Activated naive CD8-positive, alpha-beta T cell treated with anti-CD3 and anti-CD28 coated beads for 36 hours (primary cell): ENCODE measurements at places on chromosomes 13 and 19. TPM values are rescaled to one million over a fixed set of nuclear protein-coding genes. Genes with fewer than 3 reads are reported as not detected.

- no peak for DNase-seq
- H3K4me1 ChIP-seq: no peaks in the 10 kb centered on the region
- H3K27ac ChIP-seq: no peak overlapping the region
- H3K36me3 ChIP-seq: no peaks in the 10 kb centered on the region
- no peak overlapping the region for H3K4me3 ChIP-seq
Observed at GRCh38 chr13:109728791-109729731, 57.3 kb downstream of the IRS2 start.

GRCh38 chr19:49616532-49616931 is 23.4 kb downstream of the RRAS start:
- DNase-seq: no peak
- peaks cover 25% of the 10 kb centered on the region for H3K36me3 ChIP-seq
- H3K27ac ChIP-seq: no peak overlapping the region
- H3K4me3 ChIP-seq: no peak overlapping the region

DNA sequence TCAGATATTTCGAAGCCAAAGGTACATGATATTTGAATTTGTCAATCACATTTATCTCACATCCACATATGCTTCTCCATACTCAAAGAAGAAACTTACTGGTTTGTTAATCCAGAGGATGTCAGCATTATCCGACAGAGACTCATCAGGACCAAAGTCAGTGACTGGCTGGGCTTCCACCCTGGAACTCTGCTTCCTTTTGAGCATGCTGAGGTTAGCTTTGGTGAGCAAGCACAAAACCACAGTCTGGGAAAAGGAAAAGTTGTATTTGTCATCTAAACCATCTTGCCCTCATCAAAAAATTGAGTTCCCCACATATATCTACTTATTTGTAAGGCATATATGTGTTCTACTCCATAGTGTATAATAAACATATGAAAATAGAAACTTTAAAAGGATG is 17.4 kb downstream of the NALCN start:
- H3K27ac ChIP-seq: no peak overlapping the region
- H3K4me1 ChIP-seq: no peaks in the 10 kb centered on the region
- no peak overlapping the region for H3K4me3 ChIP-seq

DNA sequence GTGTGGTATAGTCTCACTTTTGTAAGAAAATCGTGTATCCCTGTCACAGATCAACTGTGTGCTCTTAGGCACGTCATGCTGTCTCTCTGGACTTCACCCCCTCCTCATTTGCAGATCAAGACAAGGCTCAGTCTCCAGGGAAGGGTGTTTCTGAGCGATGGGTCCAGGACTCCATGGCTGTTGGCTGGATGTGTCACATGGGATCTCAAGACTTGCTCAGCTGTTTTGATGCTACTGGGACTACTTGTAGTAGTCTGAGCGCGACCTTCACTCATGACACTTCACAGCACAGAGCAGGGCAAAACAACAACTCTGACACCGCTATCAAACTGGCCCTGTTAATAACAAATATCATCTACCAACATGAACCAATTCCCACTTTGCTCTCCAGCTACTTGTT is 36.2 kb downstream of the SMAD9 start:
- peaks cover 20% of the 10 kb centered on the region for H3K27me3 ChIP-seq
- H3K4me1 ChIP-seq: no peaks in the 10 kb centered on the region
- H3K27ac ChIP-seq: no peak overlapping the region
- no peaks in the 10 kb centered on the region for H3K36me3 ChIP-seq

The FUT3 gene
- not detected for total RNA-seq

GRCh38 chr19:11624069-11624463 is 26.8 kb downstream of the ZNF627 start:
- no peak overlapping the region for H3K27ac ChIP-seq
- no peak overlapping the region for H3K4me3 ChIP-seq
- H3K4me1 ChIP-seq: peaks cover 14% of the 10 kb centered on the region
- no peak for DNase-seq
- peaks cover 22% of the 10 kb centered on the region for H3K36me3 ChIP-seq
- H3K27me3 ChIP-seq: no peaks in the 10 kb centered on the region

The GNG7 gene
- total RNA-seq: 0.45 TPM

The VMAC gene
- 1.9 TPM for total RNA-seq

The PRKCSH gene
- total RNA-seq: 222 TPM

- H3K36me3 ChIP-seq: peaks cover 8% of the 10 kb centered on the region
- peak within 1 kb of the TSS; percentile 77 for H3K27ac ChIP-seq
- peak within 1 kb of the TSS; percentile 86 for H3K4me3 ChIP-seq
- peaks cover 35% of the 10 kb centered on the region for H3K27me3 ChIP-seq
- peak; percentile 79 for DNase-seq
- H3K4me1 ChIP-seq: peaks cover 11% of the 10 kb centered on the region
Observed at GRCh38 chr19:12052497-12053169, at the start of gene ZNF878. Gene ZNF878 (minus strand): TSS chr19:12052961. CDS start chr19:12052801, 160 bp downstream.

The PALM3 gene
- not detected for total RNA-seq

DNA sequence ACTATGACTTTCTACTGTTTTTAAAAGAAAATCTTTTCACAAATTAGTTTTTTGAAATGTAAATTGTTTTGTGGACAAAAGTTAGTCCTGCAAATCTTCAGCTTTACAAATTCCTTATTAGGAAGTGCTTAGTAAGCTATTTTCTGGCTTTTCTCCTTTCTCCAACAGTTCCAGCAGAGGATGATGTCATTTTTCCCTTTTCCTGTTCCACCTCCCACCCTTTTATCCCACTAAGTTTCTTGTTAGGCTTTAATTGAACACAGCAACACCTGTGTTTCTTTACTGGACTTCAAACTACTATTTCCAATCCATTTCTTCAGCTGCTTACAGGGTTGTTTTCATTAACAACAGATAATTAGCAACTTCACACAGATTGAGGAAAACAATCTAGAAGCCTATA is 389.2 kb downstream of the NDFIP2 start:
- H3K36me3 ChIP-seq: no peaks in the 10 kb centered on the region
- no peaks in the 10 kb centered on the region for H3K27me3 ChIP-seq
- no peaks in the 10 kb centered on the region for H3K4me1 ChIP-seq

- no peak overlapping the region for H3K27ac ChIP-seq
- no peak overlapping the region for H3K4me3 ChIP-seq
- no peaks in the 10 kb centered on the region for H3K4me1 ChIP-seq
- H3K27me3 ChIP-seq: peaks cover 39% of the 10 kb centered on the region
Observed at GRCh38 chr13:108980237-108980636, 350.8 kb downstream of the MYO16 start.

DNA sequence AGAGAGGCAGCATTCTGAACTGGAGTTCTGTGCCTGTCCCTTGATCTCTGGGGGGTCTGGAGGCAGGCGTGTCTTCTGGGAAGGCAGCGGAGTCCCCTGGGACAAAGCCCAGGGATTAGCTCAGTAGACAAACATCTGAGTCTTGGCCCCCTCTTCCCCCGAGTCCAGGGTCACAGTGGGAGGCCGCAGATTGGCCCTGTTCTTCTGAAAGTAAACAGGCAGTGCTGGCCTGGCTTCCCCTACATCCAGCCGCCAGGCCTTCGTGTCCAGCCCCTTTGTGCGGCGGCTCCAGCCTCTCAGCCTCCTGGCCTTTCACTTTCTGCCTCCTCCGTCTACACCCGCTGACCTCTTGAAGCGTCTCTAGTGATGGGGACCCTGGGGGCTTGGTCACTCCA is 989 bp downstream of the NFILZ start:
- H3K4me1 ChIP-seq: peaks cover 2% of the 10 kb centered on the region
- no peaks in the 10 kb centered on the region for H3K36me3 ChIP-seq
- no peak for DNase-seq
- no peak overlapping the region for H3K27ac ChIP-seq

The LILRB2 gene
- not detected for total RNA-seq

GRCh38 chr19:57037556-57037955 is 82.2 kb upstream of the USP29 start:
- H3K27ac ChIP-seq: no peak overlapping the region
- H3K4me3 ChIP-seq: no peak overlapping the region
- no peaks in the 10 kb centered on the region for H3K4me1 ChIP-seq
- no peaks in the 10 kb centered on the region for H3K36me3 ChIP-seq
- DNase-seq: no peak

GRCh38 chr13:25171517-25172302 is at the start of gene AMER2:
Gene AMER2 (minus strand): TSS chr13:25172288. CDS start chr13:25171619, 669 bp downstream.
- peaks cover 74% of the 10 kb centered on the region for H3K27me3 ChIP-seq
- H3K4me3 ChIP-seq: peak within 1 kb of the TSS; percentile 43
- peaks cover 9% of the 10 kb centered on the region for H3K4me1 ChIP-seq
- H3K36me3 ChIP-seq: no peaks in the 10 kb centered on the region
- no peak within 1 kb of the TSS for H3K27ac ChIP-seq

The KLK6 gene
- total RNA-seq: not detected

The ARL11 gene
- total RNA-seq: 1.1 TPM

- H3K27ac ChIP-seq: no peak overlapping the region
- no peak for DNase-seq
- H3K36me3 ChIP-seq: peaks cover 11% of the 10 kb centered on the region
- no peak overlapping the region for H3K4me3 ChIP-seq
- H3K27me3 ChIP-seq: no peaks in the 10 kb centered on the region
Observed at GRCh38 chr19:6267552-6268381, 12.0 kb downstream of the MLLT1 start.

- H3K4me1 ChIP-seq: peaks cover 25% of the 10 kb centered on the region
- DNase-seq: peak; percentile 26
- peak overlapping the region; percentile 97 for H3K4me3 ChIP-seq
- H3K36me3 ChIP-seq: peaks cover 47% of the 10 kb centered on the region
- H3K27me3 ChIP-seq: no peaks in the 10 kb centered on the region
- peak overlapping the region; percentile 95 for H3K27ac ChIP-seq
Observed at GRCh38 chr19:8320564-8321066, 560 bp downstream of the NDUFA7 start.

DNA sequence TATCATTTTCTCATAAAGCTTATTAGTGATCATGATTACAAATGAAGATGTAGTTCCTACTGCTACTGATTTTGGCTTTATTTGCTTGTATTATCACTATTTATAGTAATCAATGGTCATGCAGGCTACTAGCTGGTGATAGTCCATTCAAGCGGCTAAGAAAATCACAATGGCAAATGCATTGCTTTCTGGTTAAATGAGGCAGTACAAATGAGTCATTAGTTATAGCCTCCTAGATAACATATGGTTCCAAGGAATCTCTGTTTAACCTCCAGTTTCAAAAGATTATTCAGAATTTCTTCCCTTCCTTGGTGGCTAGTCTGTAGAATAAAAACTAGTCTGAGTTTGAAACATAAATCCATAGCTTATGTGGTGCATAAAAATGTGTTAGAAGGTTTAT is 141.3 kb upstream of the HTR2A start:
- no peaks in the 10 kb centered on the region for H3K4me1 ChIP-seq
- H3K27me3 ChIP-seq: peaks cover 22% of the 10 kb centered on the region
- no peak overlapping the region for H3K27ac ChIP-seq
- no peak overlapping the region for H3K4me3 ChIP-seq

The METTL21C gene
- total RNA-seq: not detected

The ZNF443 gene
- total RNA-seq: 3.6 TPM

DNA sequence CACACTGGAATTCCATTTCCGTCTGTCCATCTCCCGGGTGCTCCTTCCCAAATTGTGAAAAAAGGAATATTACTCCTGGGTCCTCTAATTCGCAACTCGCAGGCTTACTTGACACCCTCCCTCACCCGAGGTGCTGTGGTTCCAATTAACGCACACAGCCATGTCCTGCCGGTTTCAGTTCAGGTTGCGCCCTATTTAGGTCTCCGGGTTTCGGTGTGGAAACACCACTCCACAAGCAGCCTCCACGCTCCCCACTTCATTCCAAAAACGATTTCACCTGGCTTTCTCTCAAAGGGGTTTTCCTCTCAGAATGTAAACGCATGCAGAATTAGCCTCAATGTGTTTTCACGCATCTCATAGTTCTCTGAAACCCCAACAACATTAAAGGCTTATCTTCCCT is 37.9 kb downstream of the NAXD start:
- H3K36me3 ChIP-seq: peaks cover 28% of the 10 kb centered on the region
- no peak for DNase-seq
- no peak overlapping the region for H3K27ac ChIP-seq
- H3K4me1 ChIP-seq: peaks cover 23% of the 10 kb centered on the region
- no peaks in the 10 kb centered on the region for H3K27me3 ChIP-seq

DNA sequence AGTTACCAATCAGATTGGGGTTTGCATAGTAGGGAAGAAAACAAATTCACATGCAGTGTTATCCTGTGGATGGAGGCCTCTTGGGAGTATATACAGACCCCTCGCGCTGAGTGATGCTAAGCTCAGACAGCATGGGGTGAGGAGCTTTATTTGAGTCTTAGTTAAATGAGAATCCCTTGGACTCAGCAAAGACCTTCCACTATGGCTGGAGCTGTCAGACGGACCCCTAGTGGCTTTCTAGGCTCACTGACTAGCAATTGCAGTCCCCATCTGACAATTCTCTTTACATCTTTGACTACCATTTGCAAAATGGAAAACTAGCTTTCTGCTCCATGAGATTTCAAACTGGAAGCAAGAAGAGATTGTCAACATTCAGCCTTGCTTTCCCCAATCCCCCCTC is 90.4 kb downstream of the STOML3 start:
- no peaks in the 10 kb centered on the region for H3K36me3 ChIP-seq
- H3K27ac ChIP-seq: no peak overlapping the region
- peaks cover 5% of the 10 kb centered on the region for H3K27me3 ChIP-seq
- H3K4me3 ChIP-seq: no peak overlapping the region
- DNase-seq: no peak

DNA sequence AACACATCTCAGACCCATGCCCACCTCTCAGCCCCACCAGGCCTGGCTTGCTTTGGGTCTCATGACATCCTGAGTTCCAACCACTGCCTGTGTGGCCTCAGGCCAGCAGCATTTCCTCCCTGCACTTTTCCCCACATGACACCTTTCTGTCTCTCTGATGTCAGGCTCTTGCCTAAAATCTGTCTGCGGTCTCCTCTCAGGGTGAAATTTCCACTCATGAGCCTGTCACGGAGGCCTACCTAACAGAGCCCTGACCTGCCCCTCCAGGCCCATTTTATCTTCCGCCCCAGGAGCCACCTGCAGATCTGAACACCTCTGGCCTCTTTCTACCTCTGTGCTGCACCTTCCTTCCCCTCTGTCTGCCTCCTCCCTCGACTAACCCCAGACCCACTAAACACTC is 93.5 kb downstream of the ZDHHC20 start:
- peak overlapping the region; percentile 11 for H3K4me3 ChIP-seq
- H3K4me1 ChIP-seq: peaks cover 23% of the 10 kb centered on the region
- DNase-seq: peak; percentile 26
- H3K27ac ChIP-seq: peak overlapping the region; percentile 90
- no peaks in the 10 kb centered on the region for H3K27me3 ChIP-seq
